ENCODE measurements at places on chromosomes 7 and 10.

- DNase-seq = no peak
Observed at GRCh38 chr10:130036296-130037065, 72.4 kb upstream of the EBF3 start.

GRCh38 chr7:16106300-16106699, 315.0 kb downstream of the CRPPA start:
- DNase-seq = no peak

DNA sequence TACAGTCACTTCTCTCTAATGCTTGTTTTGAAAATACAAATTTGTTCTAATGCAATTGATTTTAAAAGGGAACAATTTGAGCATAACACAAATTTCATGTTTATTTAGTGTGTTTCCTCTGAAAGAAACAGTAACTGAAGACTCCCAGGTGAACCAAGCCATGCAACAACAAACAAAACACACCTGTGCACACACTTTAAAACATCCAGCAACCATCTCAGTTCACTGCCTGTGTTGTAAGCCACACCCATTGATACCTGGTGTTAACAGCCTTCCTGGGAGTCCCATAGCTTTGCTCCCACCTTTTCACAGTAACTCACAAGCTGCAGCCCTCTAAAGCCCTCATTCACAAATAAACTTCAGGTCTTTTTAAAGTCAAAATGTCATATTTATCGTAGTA, 89.3 kb downstream of the DOCK4 start:
- DNase-seq = no peak

- DNase-seq = no peak
Observed at GRCh38 chr10:113459626-113460280, 93.1 kb upstream of the HABP2 start.

DNA sequence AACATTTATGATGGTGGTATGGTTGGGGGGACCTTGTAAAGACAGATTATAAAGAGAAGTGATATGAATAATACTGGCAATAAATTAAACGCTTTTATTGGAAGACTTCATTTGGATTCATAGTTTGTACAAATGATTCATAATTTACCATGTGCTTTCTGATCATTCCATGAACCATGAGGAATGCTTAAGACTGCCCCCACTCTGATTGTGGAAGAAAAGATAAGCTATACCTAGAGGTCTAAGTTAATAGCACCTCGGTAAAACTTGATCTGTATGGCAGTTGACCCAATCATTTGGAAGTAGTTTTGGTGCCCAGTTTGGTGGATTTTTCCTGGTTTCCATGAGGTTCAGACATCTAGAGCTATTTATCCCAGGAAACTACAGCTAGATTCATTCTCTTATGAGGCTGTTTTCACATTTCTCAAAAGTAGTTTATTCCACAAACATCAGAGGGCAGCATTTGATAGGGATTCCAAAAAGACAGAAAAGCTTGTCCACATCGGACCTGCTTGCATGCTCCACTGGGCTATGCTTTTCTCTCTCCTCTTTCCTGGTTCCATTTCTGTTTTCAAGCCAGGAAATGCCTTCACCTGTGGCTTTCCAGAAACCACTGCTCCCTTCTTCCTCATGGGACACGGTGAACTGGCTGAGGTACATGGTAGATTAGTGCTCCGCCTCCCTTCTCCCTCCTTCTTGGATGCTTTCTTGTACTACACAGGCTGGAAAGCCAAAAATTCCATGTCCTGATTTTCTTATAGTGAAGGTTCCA, 29.2 kb downstream of the TFAM start:
- no peak for DNase-seq

DNA sequence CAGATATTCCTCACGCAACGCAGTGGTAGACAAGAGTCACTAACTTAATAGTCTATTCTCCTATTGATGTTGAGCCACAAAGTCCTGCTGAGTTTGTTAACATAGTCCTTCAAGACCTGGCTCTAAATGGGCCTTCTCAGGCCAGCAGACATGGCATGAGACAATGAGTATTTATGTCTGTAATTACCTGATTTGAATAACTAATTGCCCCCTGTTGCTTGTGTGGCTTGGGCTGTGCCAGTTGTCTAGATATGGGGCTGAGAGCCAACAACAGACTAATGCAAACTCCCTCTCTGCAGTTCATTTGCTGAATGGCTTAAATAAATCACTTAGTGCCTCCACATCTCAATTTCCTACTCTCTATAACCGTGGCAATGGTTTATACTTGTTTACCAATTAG, 65.5 kb upstream of the VWC2 start:
- DNase-seq = no peak

DNA sequence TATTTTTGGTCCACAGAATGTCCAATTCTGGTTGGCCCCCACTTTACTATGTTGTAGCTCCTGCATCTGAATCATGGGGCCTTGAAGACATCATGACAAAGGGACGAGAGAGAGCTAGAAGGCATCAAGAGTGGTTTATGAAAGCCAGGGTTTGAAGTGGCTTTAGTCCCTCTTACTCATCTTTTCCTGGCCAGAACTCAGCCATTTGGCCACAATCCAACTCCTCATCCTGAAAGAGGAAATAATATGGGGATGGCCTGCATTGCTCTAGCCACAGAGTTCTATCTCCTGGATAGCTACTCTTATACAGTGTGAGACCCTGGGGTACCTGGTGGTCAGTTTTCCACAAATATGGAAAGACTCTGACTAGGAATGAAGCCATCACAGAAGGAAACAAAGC, 418.9 kb downstream of the XPNPEP1 start:
- DNase-seq = no peak

DNA sequence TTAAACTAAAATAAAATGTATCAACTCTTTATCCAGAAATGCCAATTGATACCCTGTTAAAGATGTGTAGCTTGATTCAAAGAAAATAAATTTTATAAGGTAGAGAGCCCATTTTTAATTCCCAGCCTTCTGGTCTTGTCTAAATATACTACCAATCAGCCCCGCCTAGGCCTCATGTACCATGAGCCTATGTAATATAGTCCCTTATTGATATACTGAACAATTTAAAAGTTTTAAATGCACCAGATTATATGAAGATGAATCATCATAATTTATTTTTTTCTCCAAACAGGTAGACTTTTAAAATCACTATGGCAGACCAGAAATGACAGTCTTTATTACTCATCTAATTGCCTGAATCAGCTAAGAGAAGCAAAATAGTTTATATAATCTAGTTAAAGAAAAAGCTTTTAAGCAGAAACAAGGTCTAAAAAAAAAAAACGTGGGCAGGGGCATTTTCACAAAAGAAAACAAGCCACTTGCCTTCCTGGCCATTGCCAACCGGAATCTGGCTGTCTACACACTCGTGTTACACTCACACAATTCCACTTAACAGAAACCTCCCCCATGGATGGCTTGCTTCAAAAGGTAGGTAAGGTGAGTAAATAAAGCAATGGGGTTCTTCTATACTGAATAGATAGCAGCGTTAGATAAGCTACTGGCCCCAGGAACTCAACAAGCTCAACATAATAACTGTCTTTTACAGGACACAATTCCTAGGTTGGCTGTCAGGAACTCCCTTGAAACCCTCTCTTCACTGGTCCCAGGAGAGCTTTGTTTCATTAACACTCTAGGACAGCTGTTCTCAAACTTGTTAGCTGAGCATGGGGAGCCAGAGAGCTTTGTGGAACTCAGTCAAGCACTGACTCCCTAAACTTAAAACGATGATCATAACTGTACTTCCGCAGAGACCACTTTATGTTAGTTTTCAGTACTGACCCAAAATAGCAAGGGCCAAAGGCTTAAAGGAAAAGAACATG, 37.2 kb downstream of the RAPGEF5 start:
- DNase-seq = no peak
